ENCODE measurements at places on chromosomes 12 and 14.

DNA sequence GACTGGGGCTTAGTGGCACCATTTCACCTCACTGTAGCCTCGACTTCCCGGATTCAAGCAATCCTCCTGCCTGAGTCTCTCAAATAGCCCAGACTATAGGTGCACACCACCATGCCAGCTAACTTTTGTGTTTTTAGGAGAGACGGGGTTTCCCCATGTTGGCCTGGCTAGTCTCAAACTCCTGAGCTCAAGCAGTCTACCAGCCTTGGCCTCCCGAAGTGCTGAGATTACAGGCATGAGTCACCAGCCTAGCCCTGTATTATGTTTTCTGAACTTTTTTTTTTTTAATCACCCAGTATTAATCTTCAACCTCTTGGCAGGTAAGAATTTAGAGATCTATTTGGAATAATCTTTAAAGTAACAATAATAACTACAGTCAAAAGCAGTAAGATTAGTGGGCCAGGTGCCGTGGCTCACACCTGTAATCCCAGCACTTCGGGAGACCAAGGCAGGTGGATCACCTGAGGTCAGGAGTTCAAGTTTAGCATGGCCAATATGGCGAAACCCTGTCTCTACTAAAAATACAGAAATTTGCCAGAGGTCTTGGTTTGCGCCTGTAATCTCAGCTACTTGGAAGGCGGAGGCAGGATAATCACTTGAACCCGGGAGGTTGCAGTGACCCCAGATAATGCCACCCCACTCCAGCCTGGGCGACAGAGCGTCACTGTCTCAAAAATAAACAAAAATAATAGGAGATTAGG lies 8.6 kb downstream of the NANOG start:
- no peak for DNase-seq

GRCh38 chr12:14605401-14605989 lies 37.8 kb upstream of the PLBD1 start:
- DNase-seq: no peak

DNA sequence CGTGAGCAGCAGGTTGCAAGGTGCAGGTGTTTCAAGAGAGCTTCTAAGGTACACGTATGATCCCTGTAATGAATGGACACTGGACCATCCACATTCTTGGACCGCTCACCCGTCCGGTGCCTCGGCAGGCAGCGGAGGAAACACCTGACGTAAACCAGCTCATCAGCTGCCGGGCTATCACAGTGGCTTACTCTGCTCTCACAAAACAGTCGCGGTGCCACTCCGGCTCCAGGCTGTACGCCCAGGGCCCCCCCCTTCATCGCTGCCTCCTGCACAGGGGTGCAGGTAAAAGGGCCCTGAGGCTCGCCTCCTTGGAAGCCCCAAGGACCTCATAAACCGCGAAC lies 436 bp downstream of the VPS33A start:
- peak; percentile 8 for DNase-seq

DNA sequence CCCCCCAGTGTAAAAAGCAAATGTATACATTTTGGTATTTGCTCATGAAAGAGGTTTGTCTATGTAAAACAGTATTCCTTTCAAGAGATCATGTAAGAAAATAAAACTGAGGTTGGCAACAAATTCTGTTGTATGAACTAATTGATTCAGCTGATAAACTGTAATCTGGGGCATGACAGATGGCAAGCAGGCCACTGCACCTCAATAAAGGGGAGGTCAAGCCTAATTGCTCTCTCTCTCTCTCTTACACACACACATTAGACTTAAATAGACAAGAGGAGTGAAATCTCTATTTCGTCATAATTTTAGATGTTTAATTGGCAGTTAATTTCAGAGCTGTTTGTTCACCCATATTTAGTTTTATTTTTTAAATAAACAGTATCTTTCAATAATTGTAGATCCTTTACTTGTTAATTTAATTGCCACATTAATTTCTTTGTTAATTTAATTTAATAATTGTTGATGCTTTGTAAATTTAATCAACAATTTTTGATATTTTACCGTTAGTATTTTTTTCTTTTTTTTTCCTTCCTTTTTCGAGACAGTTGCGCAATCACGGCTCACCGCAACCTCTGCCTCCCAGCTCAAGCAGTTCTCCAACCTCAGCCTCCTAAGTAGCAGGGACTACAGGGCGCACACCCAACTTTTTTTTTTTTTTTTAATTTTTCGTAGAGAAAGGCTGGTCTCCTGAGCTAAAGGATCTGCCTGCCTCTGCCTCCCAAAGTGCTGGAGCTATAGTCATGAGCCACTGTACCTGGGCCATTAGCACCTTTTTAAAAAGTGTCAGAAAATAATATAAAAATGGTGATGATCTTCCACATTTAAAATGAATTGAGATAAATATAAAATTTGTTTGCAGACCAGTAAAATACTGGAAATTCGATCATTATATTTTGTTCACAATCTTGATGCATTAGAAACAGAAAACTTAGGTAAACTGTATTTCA lies 577.7 kb downstream of the SLC16A7 start:
- no peak for DNase-seq

DNA sequence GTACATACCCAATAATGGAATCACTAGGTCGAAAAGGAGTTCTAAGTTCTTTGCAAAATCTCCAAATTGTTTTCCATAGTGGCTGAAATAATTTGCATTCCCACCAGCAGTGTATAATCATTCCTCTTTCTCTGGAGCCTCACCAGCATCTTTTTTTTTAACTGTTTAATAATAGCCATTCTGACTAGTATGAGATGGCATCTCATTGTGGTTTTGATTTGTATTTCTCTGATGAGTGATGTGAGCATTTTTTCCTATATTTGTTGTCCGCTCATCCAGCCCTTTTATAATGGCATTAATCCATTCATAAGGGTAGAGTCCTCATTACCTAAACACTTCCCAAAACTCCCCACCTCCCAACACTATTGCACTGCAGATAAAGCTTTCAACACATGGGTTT lies 278.3 kb downstream of the SEC23A start:
- no peak for DNase-seq

DNA sequence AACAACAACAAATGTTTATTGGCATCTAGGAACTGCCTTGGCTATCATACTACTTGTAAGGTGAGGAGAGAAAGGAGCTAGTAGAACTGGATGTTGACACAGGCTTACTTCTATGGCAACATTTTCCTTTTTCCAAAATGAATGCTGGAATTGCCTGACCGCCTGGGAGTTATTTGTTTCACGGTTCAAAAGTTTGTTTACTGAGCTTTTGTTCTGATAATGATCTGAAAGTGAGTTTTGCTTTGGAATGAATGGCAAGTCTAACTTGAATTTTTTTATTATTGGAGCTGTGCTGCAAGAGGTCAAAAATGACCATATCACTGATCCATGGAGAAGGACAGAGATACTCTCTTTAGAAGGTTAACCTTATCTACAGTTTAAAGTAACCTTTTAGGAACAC lies 183.5 kb upstream of the CAND1 start:
- no peak for DNase-seq

- DNase-seq: no peak
Measured at GRCh38 chr14:59294662-59294992, 106.2 kb downstream of the DAAM1 start.

GRCh38 chr12:21502164-21502496 lies 541 bp downstream of the GOLT1B start:
- no peak for DNase-seq

GRCh38 chr12:76874491-76875190 lies 4.2 kb downstream of the CSRP2 start:
- DNase-seq: no peak

DNA sequence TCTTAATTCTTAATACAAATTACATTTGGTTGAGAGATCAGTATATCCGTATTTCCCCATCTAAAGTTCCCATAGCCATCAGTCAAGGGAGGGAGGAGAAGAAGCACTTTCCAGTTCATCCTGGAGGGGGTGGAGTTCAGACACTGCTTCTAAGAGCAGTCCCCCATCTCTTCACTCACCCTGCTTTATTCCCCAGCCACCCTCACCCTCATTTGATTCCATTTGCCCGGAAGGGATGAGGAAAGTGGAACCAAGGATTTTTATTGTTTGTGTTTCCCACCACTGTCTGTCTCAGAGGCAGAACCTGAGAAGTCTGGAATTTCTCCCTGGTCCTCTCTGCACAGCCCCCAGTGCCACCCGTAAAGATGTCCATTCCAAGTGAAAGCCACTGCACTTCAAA lies 134.2 kb upstream of the HIF1A start:
- DNase-seq: no peak

- no peak for DNase-seq
Measured at GRCh38 chr14:53757732-53758131, 198.9 kb downstream of the BMP4 start.

DNA sequence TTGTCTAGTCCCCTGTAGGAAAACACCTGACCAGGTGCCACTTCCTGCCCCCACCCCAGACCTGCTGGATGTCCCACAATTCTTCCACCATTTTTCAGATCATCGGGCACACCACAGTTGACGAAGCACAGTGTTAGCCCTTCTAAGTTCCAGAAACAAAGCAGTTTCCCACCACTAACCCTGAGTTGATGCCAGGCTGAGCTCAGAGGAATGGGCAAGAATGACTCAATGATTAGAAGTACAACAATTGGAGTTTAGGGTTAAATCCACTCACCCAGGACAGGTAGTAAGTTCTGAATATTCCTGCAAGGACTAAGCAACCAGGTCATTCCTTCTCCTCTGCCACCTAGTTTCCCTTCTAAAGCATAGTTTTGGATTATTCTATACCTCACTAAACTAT lies 979.8 kb downstream of the BCL11B start:
- no peak for DNase-seq

GRCh38 chr12:97977870-97978405 lies 515.3 kb downstream of the RMST start:
- no peak for DNase-seq

DNA sequence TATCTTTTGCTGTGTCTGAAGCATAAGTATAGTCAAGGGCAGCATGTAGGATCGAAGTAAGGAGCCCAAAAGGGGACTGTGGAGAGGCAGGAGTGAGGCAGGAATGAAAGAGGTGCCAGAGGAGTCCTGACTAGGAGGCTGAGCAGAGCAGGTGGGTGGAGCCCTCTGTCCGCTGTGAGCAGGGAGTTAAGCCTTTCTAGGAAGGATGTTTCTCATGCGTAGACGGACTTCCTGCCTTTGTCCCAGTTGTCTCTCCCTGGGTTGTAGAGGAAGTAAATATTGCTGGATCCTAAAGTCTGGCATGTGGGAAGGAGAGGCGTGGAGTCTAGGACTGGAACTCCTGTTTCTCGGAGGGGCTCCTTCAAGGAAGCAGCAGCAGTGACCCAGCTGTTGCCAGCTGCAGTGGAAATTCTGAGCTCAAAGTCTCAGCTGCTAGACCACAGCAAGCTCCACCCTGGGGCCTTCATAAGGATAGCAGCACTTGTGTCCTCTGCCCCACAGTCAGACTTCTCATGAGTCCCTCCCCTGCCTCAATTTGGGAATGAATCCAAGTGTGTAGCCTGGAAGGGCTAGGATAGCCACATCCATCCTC lies 44.0 kb downstream of the RBMS2 start:
- DNase-seq: no peak

GRCh38 chr14:96146131-96146771 lies 58.4 kb upstream of the BDKRB2 start:
- no peak for DNase-seq

GRCh38 chr12:56679883-56680575 lies 8.1 kb downstream of the PTGES3 start:
- no peak for DNase-seq

DNA sequence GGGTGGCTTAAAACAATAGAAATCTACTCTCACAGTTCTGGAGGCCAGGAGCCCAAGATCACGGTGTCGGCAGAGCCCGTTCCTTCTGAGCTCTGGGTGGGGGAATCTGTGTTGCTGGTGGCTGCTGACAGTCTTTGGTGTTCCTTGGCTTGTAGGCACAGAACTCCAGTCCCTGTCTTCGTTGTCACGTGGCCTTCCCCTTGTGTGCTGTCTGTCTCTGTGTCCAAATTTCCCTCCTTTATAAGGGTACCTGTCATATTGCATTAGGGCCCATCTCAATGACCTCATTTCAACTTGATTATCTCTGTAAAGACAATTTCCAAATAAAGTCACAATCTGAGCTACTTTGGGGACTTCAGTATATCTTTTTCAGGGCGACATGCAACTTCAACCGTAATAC lies 81.6 kb downstream of the CCDC92 start:
- no peak for DNase-seq

DNA sequence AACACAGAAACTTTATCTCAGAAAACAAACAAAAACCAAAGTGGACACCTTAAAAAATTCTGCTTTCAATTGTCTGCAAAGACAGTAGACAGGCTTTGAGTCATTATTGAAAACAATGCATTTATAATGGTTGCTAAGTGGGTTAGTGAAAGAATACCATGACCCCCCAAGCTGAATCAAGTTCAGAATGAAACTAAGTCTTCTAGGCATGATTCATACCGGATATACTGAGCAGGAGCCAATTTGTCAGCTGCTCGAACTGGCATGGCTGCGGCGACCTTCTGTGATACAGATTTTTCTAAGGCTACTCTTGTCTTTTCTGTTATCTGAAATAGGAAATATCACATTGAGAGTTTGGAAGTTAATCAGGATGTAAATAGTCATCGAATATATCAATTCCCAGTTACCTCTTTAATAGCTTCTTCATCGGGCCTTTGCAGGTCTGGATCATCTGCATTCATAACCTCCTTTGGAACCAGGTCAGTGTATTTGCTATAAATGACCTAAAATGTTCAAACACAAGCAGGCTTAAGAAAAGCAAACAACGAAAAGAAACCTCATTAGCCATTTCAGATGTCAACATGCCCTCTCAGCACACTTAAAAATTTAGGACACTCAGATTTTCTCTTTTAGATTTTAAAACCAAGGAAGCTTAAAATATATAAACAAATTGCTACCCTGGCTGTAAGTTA lies 22.3 kb downstream of the SNW1 start:
- no peak for DNase-seq

DNA sequence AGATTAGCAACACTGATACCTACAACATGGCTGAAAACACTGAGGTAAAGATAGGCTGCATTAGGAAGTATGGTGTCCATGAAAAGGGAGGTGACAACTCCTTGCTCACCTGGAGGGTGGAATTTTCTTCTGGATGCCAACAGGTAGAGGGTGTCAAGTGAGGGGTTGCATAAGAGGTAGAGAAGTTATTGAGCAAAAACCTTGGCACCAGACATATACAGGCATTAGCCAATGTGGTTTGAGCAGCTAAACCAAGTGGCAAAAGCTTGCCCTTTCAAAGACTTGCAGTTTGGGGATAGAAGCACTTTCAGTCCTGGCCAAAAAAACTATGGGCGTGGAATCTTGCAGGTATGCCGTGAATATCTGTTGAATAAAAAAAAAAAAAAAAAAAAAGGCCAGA lies 3.8 kb downstream of the RITA1 start:
- no peak for DNase-seq

DNA sequence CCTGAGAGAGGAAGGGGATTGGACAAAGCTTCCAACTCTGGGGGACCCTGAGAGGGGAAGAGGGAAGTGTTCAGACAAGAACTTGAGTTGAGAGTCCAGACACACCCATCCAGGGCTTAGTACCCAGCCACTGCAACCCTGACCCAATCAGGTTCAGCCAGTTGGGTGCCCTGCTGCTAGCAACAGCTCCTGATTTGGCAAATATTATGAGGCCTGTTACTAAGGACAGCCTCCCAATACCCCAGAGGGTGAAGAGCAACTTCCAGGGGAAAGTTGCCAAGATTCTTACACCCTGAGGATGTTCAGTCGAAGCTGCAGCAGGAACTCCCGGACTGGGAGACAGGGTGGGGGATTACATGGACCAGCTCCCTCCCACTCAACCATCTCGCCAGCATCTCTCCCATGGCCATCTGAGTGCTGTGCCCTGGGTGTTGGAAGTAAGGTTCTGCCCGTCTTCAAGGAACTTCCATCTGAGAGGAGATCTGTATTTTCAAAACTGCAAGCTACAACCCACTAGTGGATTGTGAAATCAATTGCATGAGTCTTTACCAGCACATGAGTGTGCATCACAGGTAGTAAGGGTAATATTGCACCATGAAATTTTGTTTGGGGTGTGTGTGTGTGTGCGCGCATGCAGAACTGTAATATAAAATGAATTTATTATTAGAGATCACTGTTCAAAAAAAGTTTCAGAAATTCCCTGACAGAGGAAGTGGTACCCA lies 11.5 kb upstream of the KRT78 start:
- no peak for DNase-seq
